Activated naive CD8-positive, alpha-beta T cell treated with anti-CD3 and anti-CD28 coated beads, Interleukin-2, amount 10 ng/mL, durations not matched to agents 7 days and 5 days (primary cell): ENCODE measurements at places on chromosomes 7 and 10.

GRCh38 chr7:17512181-17512675 lies 213.8 kb downstream of the AHR start:
- no peak for DNase-seq

DNA sequence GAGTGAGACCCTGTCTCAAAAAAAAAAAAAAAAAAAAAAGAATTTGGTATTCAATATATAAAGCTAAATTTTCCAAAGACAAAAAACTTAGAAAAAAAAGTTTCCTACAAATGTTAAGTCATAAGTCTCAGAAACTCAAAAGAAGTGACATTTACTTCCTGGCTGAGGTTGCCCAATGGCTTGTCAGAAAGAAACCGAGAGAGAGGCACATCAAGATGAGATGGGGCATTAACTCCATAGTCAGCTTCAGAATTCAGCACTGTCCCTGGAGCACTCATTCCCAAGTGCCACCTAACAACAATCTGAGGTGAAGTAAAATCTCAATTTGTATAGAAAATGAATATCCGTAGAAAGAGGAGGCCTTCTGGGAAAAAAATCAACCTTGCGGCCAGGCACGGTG lies 6.8 kb upstream of the SPOCK2 start:
- DNase-seq: no peak

DNA sequence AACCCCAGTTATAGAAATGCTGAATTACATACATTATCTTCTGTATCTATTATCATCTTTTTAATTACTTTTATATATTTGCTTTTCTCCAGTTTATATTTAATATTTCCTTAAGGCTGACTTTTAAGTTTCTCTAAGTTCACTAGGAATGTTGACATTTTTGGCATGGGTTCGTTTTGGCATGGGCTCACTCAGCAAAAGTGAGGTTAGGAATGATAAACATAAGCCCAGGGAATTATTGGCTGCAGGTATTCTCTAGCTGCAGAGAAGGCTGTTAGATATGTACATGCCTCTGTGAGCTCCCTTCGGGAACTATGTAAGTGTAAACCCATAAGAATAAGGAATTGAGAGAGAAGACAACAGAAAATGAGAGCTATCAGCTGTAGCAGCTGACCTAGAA lies 63.6 kb upstream of the RAB18 start:
- no peak for DNase-seq

DNA sequence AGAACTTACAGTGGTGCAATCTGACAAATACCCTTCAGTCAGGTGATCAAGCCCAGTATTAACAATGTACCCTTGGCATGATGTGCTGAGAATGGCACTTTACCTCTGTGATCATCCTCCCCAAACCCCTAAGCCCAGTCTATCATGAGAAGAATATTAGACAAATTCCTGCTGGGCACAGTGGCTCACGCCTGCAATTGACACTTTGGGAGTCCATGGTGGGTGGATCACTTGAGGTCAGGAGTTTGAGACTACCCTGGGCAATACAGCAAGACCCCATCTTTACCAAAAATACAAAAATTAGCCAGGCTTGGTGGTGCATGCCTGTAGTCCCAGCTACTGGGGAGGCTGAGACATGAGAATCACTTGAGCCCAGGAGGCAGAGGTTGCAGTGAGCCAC lies 7.4 kb upstream of the CUL2 start:
- no peak for DNase-seq

DNA sequence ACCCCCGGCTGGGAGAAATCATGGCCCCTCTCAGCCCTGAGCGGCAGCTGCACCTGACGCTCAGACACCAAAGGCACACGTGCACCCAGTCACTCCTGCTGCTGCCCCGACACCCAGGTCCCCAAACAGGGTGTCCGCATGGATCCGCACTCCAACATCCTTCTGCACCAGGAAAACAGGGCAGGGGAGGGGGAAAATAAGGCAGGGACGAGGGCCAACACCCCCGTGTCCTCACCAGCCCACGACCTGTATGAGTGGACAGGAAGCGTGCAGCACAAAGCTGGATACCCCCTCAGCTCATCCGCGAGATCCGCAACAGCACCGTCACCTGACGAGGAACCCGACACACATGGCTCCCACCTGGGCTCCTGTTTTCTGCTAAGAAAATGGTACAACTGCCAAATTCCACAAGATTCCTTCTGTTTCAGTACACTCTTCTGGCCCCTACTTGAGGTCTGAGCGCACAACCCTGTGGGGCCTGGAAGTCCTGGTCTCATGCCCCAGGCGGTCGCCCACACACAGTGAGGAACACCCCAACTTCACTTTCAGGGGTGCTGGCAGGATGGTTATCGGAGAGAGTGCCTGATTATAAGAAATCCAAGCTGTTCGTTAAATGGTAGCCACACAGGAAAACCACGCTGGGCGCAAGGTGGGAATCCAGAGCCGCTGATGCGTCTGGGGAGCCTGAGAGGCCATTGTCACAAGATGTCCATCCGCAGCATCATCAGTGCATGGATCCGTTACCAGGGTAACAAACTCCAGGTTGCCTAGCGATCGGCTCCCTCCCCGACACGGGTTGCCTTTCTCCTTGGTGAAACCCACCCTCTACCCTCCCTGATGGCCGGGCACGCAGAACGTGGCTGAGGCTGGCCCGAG lies 63.6 kb downstream of the ZRANB1 start:
- no peak for DNase-seq
